ENCODE measurements at places on chromosomes 12 and 14.

GRCh38 chr12:4086481-4086880, 187.1 kb upstream of the CCND2 start:
- no peak for DNase-seq

GRCh38 chr14:32230181-32230580, 27.1 kb upstream of the RNU6-8 start:
- peak; percentile 40 for DNase-seq

- peak; percentile 82 for DNase-seq
Measured at GRCh38 chr12:12398026-12398859, 41.4 kb downstream of the BORCS5 start.

- no peak for DNase-seq
Measured at GRCh38 chr14:75589931-75590330, 11.5 kb downstream of the FLVCR2 start.

GRCh38 chr12:50825372-50825838, 17.3 kb upstream of the TMPRSS12 start:
- DNase-seq = peak; percentile 66

DNA sequence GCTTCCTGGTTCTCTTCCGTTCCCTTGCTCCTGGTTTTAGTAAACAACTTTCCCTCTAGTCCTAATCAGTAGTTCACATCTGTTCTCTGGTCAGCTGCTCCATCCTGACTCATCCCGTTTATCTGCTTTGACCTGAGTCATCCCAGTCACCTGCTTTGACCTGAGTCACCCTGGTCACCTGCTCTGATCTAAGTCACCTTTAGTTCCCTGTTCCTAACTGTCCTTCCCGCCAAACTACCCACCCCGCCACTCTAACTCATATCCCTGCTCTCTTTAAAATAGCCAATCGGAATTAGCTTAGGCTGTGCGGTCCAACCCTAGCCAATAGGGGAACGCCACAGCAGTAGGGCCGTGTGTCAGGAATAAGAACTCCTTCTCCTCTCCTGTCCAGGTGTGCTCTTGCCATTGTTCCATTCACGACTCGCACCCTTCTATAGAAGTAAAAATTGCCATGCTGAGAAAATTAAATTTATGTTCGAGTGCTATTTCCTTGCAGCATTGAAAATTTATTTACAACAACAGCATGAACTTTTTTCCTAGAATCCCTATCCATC, 3.1 kb upstream of the ANKRD33 start:
- peak; percentile 53 for DNase-seq

- no peak for DNase-seq
Measured at GRCh38 chr14:74542056-74542685, 48.6 kb downstream of the ISCA2 start.

DNA sequence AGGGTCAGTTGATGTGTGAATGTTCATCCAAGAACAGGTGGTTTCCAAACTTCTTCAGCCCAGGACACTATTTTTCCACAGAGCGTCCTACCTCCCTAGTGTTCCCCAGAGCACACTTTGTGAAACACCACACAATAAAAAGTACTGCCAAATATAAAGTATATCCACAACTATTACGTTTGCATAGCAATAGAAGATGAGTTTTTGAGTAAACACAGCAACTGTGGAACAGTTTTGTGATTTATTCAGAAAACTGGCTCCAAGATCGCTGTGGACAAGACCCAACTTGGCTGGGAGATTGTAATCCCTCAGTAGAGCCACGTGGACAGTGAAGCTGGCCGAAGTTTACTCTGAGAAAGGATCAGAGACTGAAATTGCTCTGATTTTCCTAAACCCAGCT, 14.5 kb upstream of the MAP1LC3B2 start:
- DNase-seq = no peak

- DNase-seq = no peak
Measured at GRCh38 chr14:75155169-75155568, 21.2 kb downstream of the TMED10 start.

- DNase-seq = no peak
Measured at GRCh38 chr14:42460673-42461072, 854.0 kb downstream of the LRFN5 start.

DNA sequence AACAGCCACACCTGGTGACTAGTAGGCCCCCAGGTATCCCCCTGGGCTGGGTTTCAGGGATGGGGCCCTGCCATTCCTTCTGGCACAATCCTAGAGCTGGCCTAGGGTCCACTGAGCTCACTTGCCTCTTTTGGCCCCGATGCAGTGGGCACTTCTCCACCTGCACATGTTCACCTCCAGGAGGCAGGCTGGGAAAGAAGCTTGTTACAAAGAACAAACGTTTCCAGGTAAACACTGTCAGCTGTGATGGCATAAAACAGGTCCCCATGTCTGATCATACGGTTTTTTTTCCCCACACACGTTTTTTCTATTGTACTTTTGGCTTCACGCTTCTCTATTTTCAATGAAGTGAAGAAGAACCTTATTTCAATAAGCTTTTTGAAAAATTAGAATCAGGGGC, 15.8 kb upstream of the HVCN1 start:
- no peak for DNase-seq

DNA sequence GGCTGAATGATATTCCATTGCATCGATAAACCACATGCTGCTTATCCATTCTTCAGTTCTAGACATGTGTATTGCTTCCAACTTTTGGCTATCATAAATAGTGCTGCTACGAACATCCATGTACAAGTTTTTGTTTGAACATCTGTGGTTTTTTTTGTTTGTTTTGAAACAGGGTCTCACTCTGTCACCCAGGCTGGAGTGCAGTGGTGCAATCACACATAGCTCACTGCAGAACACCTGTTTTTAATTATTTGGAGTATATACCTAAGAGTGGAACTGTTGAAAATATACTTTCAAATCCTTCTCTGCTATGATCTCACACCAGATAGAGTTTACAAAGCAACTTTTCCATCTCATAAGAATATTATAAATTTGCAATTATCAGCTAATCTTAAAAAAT, 124.2 kb downstream of the TTC7B start:
- peak; percentile 24 for DNase-seq

DNA sequence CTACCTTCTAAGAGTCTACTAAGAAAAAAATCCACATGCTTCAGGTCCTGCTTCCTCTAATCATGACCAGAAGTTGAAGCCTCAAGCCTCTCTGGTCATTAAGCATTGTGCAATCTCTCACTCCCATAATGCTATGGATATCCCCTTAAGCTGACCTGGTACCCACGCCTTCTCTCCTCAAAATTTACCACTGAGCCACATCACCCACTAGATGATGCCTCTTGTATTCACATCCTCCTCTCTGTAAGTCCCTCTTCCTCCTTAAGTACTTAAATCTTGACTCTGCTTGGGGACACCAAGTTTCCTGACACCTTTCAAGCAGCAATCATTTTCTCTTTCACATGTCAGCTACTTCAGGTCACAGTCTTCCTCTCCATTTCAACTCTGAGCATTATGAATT, 9.8 kb downstream of the GALNT4 start:
- DNase-seq = no peak

DNA sequence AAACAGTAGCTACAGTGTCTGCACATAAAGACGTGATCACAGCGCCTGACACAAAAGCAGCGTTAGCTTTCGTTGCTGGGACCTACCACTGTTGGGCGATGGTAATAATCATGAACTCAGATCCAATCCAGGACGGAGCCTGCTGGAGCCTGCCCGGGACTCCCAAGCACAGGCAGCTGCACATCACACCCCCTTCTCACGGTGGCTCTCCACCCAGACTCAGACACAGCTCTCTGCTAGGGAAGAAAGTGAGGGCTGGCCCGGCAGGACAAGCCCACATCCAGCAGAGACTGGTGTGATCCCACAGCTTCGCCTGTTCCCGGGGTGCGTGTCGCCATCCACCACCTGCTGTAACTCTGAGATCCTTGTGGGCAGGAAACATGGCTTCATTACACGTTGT, 49.9 kb upstream of the FOXN3 start:
- DNase-seq = no peak
